A673 (cell line): ENCODE measurements at places on chromosomes 13 and 19. TPM values are rescaled to one million over a fixed set of nuclear protein-coding genes. Genes with fewer than 3 reads are reported as not detected.

Gene FCGBP
- 8.7 and 12.2 TPM in 2 replicates for total RNA-seq

DNA sequence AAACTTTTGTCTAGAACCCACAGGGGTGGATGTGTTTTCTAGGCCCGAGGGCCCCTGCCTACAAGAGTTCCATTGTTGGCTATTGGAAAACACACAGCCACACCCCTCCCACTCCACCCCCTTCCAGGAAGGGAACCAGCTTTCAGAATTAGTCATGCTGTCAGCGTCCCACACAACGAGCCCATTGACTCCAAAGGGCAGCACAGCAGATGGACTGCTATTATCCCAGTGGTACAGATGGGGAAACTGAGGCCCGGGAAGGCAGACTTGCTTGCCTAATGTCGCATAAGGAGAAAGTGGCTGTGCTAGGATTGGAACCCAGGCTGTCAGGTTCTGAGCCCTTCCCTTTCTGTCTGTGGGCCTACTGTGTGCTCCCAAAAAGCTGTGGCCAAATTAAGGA, 8.1 kb upstream of the FXYD3 start:
- no peak for DNase-seq

Gene CACNG8
- total RNA-seq, result 1.3 TPM in 2 replicates

DNA sequence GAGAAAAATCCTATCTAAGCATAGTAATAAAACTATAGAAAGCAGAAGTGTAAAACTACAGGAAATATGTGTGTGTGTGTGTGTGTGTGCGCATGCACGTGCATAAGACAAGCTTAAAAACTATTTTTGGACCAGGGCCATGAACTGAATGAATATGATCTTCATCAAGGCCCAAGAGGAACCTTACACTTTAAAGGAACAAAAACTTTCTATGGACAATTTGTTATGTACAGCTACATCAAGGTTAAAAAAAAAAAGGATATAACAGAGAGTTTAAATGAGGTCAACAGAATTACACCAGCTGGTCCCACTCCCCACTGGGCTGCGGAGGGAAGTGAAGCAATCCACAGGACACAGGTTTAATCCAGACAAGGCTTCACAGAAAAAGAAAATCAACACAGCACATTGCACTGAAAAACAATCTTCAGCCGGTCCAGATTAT, 151.1 kb downstream of the LHFPL6 start:
- DNase-seq, result peak; percentile 91

DNA sequence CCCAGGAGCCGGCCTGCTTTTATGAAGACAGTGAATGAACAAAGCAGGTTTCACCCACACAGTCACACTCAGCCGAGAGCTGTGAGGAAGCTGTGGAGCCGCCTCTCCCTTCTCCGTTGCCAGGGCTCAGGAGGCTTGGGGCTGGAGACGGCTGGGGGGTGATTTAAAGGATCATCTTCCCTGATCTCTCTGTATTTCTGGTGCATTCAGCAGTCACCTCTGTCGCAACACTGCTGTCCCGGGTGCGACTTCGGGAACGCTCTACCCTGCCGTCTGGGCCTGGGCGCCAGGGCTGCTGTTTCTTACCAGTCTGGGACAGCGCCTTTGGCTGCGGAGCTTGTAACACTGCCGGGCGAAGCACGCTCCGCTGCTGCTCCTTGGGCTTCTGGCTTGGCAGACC, 18.1 kb downstream of the CAPS start:
- DNase-seq, result no peak

Gene HPN
- total RNA-seq, result not detected in 2 replicates

- no peak for DNase-seq
Measured at GRCh38 chr19:21587117-21587461, 81.7 kb downstream of the ZNF429 start.

GRCh38 chr19:6242677-6243076, 37.1 kb downstream of the MLLT1 start:
- no peak for DNase-seq

DNA sequence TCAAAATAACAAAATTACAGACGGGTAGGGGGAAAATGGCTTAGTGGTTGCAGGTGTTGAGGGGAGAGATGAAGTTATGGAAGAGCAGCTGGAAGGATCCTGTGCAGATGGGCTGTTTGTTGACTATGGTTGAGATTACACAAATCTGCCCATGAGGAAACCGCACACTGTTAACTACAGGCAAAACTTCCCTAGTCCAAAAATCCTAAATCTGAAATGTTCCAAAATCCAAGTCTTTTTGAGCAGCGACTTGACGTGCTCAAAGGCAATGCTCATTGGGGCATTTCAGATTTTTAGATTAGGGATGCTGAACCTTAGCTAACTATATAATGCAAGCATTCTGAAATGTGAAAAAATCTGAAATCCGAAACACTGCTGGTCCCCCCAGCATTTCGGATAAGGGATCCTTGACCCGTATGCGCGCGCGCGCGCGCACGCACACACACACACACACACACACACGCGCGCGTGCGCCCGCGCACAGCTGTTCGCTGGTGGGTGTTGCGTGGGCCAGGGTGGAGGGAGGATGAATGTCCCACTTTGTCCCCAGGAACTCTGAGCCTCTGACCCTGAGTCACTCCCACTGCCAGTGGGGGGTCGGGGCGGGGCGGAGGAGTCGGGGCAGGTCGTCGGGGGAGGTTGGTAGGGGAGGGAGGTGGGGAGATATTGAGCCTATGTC, 6.8 kb downstream of the F2RL3 start:
- DNase-seq, result no peak

Gene CD320
- total RNA-seq, result 121 and 135 TPM in 2 replicates

- DNase-seq, result peak; percentile 50
Measured at GRCh38 chr19:38852231-38853044, 2.7 kb upstream of the HNRNPL start.

- DNase-seq, result no peak
Measured at GRCh38 chr13:40911341-40911740, 107.8 kb downstream of the ELF1 start.

DNA sequence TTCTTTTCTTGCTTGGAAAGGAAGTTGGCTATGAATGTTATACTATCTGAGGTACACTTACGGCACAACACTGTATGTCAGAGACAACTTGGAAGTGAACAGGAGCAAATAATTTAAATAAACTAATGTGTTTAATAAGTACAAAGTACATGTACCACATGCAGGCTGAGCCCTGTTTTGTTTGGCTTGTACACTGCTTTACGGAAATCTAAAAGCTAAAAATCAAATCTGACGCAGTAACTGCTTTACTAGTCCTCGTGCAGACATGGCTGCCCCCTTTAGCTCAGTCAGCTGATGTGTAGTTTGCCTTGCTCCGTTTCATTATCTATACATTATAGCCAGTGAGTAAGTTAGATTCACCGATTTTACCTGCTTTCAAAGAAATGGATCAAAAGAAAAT, 36.5 kb downstream of the TDRD3 start:
- no peak for DNase-seq

Gene FXYD1
- 0.98 TPM in 1 of 2 replicates, not detected in the other for total RNA-seq

DNA sequence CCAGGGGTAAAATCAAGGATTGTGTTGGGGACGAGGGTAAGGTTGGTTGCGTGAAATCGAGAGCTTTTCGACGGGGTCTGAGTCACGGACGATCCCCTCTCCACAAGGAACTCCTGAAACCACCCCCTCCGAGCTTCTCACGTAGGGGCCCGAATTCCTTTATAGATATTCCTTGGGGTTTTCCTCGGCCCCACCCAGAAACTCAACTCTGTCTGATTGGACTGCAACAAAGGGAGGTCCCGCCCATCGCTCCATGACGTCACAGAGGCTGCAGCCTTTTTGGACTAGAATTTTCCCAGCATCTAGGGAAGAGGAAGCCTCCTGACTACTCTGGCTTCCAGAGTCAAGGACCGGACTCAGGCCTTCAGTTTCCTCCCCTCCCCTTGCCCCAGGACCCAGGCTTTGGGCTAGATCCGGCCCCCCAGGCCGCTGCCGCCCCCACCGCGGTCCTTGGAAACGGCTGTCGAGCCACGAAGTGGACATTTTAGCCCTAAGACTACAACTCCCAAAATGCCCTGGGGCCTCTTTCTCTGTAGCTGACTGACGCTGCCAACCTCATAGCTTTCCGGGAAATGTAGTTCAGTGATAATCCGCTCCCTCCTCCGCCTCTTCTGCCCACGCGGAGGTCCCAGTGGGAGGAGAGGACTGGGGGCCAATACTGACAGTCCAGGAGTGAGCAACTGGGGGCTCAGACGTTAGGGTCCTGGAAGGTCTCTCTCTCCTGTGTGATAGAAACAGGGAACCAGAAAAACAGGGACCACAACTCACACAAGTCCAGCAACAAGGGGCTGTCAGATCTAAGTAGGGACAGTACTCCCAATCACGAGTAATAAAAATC, at the start of gene IZUMO1:
Gene IZUMO1 (minus strand): TSS at position 172 of the 838 bp plus-strand sequence. CDS start 1,050 bp downstream, outside the sequence.
- peak; percentile 95 for DNase-seq

- DNase-seq, result no peak
Measured at GRCh38 chr19:8517551-8518442, 3.8 kb upstream of the ZNF414 start.

GRCh38 chr13:81602241-81602640, 1261.3 kb upstream of the SPRY2 start:
- no peak for DNase-seq

Gene C2CD4C
- total RNA-seq, result 1.8 and 3.5 TPM in 2 replicates

Gene LHB
- not detected in 2 replicates for total RNA-seq

- no peak for DNase-seq
Measured at GRCh38 chr19:4816202-4816949, 15.1 kb downstream of the TICAM1 start.

Gene FSD1
- 10.4 and 14.4 TPM in 2 replicates for total RNA-seq

Gene IGFL3
- not detected in 2 replicates for total RNA-seq

Gene LATS2
- 13.1 and 14.2 TPM in 2 replicates for total RNA-seq

GRCh38 chr13:107241381-107241780, 673.4 kb upstream of the ARGLU1 start:
- no peak for DNase-seq
